EH (cell line): ENCODE measurements at places on chromosomes 11 and 22.

- no peak for DNase-seq
These were observed 76.0 kb upstream of the PARVA start for GRCh38 chr11:12301379-12301778.

DNA sequence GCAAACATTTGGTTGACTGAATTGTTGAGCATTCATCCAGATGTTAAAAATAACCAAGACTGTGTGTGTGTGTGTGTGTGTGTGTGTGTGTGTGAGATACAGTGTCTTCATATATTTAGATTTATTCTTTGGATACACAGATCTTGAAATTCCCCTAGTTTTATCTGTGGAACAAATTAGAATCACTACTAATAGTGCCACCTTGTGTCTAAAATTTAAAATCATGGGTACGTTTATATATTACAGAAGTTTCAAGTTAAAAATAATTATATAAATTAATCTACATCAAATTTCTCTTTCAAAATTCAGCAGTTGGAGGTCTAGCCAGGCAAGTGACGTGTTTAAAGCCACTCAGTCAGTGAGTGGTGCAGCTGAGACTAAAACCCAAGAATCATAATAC, 1566.2 kb upstream of the TENM4 start:
- DNase-seq, result no peak

DNA sequence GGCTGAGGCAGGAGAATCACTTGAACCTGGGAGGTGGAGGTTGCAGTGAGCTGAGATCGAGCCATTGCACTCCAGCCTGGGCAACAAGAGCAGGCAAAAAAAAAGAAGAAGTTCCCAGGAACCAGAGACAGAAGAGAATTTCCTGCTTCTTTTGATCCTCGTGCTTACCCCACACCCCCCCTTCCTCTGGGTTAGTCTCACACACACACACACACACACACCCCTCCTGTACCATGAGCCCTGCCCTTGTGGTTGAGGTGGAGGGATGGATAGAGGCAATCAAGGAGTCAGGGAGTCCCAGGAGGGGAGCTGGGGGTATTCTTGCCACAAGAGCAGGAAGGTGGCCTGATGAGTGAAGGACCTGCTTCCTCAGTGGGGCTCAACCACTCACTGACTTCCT, 4.1 kb upstream of the UBE2L6 start:
- DNase-seq, result no peak

- no peak for DNase-seq
These were observed 245.8 kb downstream of the CSNK2A3 start for GRCh38 chr11:11107076-11107723.

GRCh38 chr11:36292311-36292722, 3.1 kb upstream of the COMMD9 start:
- DNase-seq, result peak; percentile 63
